ENCODE measurements at places on chromosomes 4 and X. TPM values are rescaled to one million over a fixed set of nuclear protein-coding genes. Genes with fewer than 3 reads are reported as not detected.
A peak's percentile ranks its signal among the peaks of the same experiment; 100 is the strongest.

DNA sequence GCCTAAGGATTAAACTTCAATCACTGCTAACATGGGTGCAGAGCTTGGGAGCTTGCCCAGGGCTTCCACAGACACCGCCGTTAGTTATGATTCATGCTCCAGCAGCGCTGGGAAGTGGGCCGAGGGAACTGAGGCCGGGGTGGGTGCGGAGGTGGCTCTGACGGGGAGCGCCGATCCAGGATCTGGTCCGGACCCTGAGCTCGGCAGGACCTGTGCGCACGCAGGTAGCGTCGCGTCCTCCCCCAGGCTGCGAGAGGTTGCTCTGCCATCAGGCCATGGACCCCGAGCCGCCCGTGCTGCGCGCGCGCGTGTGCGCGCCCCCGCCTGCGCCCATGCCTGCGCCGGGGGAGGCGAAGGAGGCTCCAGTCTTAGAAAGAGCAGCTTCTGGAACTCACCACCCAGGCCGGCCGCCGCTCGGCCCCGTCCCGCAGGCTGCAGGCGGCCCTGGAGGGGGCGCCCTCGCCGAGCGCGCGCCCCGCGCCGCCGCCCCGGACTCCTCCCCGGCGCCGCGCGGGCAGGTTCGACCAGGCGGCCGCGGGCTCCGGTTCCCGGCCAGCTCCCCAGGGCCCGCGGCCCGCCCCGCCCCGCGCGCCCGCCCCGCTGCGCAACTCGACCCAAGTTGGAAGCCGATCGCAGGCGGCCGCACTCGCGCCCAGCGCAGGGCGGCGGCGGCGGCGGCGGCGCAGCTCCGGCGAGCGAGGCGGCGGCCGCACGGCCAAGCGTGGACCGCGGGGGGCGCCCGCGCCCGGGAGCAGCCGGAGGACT is 732 bp upstream of the ADRA2C start:
- H3K27ac ChIP-seq = no peak overlapping the region
- no peak overlapping the region for H3K4me3 ChIP-seq
- H3K36me3 ChIP-seq = no peaks in the 10 kb centered on the region
- H3K27me3 ChIP-seq = peaks cover 6% of the 10 kb centered on the region
- no peak for DNase-seq

DNA sequence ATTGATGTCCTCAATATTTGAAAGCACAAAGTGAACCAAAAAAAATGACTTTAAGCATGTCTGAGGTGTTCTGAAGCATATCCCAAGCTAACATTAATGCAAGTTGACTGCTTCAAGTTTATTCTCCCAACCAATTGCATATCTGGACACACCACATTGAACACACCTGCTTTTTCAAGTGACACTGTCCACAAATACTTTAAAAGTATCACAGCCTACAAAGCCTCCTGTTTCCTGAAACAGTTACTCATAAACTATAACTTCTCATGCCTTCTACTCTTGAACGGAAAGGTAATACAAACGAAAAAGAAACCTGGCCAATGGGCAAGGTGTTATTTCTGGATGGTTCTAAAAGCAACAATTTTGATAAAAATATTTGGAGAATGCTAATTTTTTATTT is 1.1 kb downstream of the CDKL2 start:
- no peak overlapping the region for H3K27ac ChIP-seq
- no peaks in the 10 kb centered on the region for H3K36me3 ChIP-seq
- no peaks in the 10 kb centered on the region for H3K27me3 ChIP-seq

Gene PABPC4L
- not detected for total RNA-seq

Gene CCDC149
- 0.28 TPM for total RNA-seq

DNA sequence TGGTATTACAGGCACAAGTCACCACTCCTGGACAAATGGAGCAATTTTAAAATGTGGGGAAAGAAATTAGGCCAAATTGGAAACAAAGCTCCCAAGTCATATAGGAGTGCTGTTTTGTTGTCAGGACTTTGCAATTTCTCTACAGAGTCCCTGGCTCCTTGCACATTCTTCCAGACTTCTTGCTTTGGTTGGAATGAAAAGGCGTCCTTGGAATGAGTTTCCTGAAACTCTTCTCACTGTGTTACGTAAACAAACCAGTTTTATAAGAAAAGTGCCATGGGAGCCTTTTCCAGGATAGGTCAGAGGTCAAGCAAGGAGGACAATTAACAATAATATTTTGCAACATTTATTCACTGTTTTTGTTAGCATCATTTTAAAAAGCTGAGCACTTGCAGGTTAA is 32.4 kb upstream of the KIT start:
- DNase-seq = no peak
- H3K36me3 ChIP-seq = no peaks in the 10 kb centered on the region
- H3K4me1 ChIP-seq = no peaks in the 10 kb centered on the region
- no peaks in the 10 kb centered on the region for H3K27me3 ChIP-seq
- H3K4me3 ChIP-seq = no peak overlapping the region

Gene SPANXN3
- total RNA-seq = not detected

Gene FRMPD4
- total RNA-seq = not detected

Gene SUPT20HL2
- not detected for total RNA-seq

DNA sequence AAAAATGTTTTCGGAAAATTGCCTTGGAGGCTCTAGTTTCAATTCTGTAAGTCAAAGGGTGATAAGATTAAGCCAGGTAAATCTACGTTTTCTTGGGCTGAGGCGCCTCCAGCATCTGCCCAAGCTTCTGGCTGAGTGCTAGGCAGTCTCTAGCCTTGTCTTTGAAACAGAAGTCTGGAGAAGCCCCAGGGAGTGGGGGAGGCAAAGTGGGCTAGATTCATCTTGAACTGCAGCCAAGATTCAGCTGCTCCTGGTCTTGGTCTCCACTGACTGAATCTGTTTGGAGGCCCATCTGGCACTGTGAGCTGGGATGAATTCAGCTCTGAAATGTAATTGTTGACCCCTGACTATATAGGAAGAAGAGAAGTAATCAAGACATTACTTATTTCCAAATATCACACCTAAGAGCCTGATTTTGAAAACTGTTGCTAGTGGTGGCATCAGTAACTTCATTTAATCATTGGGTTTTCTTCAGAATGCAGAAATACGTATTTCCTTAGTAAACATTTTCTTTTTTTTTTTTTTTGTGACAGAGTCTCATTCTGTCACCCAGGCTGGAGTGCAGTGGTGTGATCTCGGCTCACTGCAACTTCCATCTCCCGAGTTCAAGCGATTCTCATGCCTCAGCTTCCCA is 187.3 kb upstream of the LEF1 start:
- no peak for DNase-seq
- H3K4me3 ChIP-seq = peak overlapping the region; percentile 24
- no peaks in the 10 kb centered on the region for H3K27me3 ChIP-seq
- H3K27ac ChIP-seq = no peak overlapping the region
- peaks cover 64% of the 10 kb centered on the region for H3K4me1 ChIP-seq

Gene CT47B1
- total RNA-seq = not detected

Gene UGT2B10
- not detected for total RNA-seq

DNA sequence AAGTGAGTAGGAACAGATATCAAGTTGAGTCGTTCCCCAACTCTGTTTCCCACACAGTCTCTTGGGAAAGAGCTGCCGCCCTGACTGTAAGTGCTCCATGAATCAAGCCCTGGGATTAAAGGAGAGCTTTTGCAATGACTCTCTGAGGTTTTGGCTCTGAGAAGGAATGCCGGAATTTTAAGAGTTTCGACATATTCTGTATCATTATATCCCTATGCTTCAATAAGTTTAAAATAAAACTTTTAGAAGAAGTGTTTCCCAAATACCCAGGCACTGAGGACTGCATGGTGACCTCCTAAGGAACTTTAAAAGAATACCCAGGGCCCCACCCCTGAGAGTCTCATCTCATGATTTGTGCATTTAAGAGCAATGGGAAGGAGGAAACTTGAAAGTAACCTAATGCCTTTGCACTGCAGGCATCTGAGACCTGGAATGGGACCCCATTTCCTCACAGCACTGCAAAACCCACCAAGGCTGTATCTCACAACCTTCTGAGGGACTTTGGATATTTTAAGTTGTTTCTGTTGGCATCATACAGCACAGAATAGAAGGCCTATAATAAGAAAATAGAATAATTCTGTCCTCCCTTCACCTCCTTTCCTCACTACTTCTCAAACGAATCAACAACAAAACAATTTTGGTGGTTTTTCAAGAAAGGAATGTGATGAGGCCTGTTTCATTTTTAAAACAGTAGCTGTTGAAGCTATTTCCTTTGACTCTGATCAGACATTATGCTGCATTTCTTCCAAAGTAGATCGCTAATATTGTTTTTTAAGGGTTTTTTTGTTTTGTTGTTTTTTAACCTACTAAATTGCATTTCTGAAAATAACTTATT is 121.2 kb downstream of the GASK1B start:
- no peak for DNase-seq
- H3K27me3 ChIP-seq = no peaks in the 10 kb centered on the region
- H3K36me3 ChIP-seq = no peaks in the 10 kb centered on the region
- H3K27ac ChIP-seq = no peak overlapping the region

All from CD8-positive, alpha-beta memory T cell (primary cell).